Spinal cord (tissue), 10 donors: ENCODE measurements at places on chromosomes 6 and 20. TPM values are rescaled to one million over a fixed set of nuclear protein-coding genes. Genes with fewer than 3 reads are reported as not detected.
A peak's percentile ranks its signal among the peaks of the same experiment; 100 is the strongest.

GRCh38 chr6:163645560-163645959 is 231.0 kb downstream of the QKI start:
- H3K4me1 ChIP-seq = no peaks in the 10 kb centered on the region
- H3K27ac ChIP-seq = no peak overlapping the region
- no peak for DNase-seq

DNA sequence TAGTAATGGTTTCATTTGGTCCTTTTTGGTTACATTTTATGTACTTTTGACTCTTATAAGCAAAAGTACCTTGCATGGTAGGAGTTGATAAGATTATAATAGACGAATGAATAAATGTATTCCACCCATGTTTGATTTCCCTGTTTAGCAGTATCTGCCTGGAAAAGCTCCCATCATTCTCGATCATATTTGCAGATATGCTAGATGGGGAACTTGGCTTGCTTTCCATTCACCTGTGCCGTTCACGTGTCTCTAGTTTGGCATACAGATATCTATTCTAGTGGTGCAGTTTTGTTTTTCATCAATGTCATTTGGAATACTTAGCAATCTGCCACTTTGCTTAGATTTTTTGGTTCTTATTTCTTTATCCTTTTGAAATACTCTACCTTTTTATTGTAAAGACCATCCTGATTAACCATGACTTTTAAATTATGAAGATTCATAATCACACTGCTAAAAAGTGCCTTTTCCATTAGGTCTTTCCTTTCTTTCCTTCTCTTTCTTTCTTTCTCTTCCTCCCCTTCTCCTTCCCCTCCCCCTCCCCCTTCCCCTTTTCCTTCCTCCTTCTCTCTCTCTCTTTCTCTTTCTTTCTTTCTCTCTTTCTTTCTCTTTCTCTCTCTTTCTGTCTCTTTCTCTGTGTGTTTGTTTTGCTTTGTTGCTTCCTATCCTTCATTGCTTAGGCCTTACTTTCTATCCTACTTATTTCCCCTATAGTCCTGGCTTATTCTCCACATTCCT is 40.4 kb downstream of the ANKS1A start:
- no peaks in the 10 kb centered on the region for H3K36me3 ChIP-seq
- no peaks in the 10 kb centered on the region for H3K27me3 ChIP-seq
- H3K4me3 ChIP-seq = no peak overlapping the region
- no peak for DNase-seq
- H3K4me1 ChIP-seq = peaks cover 10% of the 10 kb centered on the region
- no peak overlapping the region for H3K27ac ChIP-seq

The SLC17A9 gene
- total RNA-seq = 0.69 TPM

The BPIFA1 gene
- total RNA-seq = not detected

DNA sequence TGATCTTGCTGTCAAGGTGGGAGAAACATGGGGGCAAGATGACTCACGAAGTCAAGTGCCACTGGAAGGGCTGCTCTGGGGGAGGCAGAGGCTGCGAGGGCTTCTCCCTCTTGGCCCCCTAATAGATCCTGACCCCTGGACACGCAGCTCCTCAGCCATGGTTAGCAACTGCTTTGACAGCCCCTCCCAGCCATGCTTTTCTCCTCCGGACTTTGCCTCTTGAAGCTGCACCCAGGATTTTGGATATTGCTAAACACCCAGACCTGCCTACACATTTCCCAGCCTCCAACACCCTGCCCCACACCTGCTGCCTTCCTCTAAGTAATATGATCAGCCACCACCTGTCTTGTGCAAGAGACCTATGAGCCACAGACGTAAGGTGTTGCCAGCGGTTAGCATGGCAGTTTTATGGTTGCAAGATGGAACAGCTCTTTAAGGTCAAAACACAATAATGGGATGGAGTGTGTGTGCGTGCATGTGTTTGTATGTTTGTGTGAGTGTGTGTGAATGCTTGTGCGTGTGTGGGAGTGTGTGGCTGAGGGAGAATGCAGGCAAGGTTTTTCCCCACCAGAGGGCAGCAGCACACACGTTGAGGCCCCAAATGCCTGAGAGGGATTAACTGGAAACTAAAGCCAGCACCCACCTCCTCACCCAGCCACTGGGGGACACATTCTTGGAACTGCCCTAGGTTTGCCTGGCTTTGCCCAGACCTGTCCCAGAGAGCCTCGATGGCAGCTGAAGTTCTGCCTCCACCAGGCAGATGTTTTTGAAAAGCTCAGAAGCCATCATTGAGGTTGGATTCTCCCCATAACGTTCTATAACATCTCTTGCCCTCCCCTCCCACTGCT is 2.5 kb downstream of the IP6K3 start:
- peak; percentile 90 for DNase-seq
- H3K36me3 ChIP-seq = no peaks in the 10 kb centered on the region
- H3K4me1 ChIP-seq = peaks cover 46% of the 10 kb centered on the region
- H3K27me3 ChIP-seq = no peaks in the 10 kb centered on the region
- H3K27ac ChIP-seq = no peak overlapping the region

DNA sequence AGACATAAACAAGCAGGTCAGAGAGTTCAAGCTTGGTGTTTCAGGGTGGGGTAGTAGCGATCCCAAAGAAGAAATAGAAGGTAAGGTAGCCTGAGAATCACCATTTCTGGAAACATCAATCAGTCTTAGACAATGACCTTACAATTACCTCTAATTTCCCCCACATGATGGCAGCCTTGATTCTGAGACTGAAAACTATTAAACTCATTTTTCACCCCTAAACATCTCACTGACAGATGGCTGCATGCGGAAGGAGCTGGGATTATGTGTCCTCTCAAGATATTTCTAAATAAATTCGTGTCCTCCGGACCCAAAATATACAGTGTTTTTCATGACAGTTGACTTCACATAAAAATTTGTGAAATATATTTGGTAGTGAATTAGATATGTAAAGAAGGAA is 61.0 kb downstream of the KIF6 start:
- no peaks in the 10 kb centered on the region for H3K4me1 ChIP-seq
- no peak overlapping the region for H3K4me3 ChIP-seq
- H3K36me3 ChIP-seq = no peaks in the 10 kb centered on the region
- no peak overlapping the region for H3K27ac ChIP-seq
- no peaks in the 10 kb centered on the region for H3K27me3 ChIP-seq
- DNase-seq = no peak

DNA sequence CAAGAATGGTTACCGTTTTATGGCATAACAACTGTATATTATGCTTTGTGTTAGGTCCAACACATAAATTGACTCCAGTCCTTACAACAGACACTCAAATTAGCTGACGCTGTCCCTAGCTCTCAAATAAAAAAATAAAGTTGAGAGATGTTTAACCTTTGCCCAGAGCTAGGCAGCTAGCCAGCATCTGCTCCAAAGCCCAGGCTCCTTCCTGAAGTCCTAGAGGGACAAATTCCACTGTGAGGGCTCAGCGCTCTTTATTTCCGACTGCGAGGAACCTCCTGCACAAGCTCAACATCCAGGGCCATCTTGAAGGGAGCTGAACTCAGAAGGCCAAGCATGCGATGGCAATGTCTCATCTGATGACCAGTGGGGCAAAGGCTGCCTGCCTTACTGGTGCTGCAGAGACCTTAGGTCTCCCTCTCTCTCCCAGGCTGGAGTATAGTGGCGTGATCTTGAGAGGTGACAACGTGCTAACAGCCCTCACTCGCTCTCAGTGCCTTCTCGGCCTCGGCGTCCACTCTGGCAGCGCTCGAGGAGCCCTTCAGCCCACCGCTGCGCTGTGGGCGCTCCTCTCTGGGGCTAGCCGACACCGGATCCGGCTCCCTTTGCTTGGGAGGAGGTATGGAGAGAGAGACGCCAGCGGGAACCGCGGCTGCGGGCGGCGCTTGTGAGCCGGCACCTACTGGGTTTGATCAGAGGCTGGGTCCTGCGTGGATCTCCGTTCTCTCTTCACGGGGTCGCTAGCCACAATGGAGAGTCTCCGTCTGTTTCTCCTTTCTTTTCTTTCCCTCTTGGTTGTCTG is 24.7 kb upstream of the GFOD1 start:
- no peak overlapping the region for H3K27ac ChIP-seq
- no peaks in the 10 kb centered on the region for H3K27me3 ChIP-seq
- H3K4me3 ChIP-seq = no peak overlapping the region
- no peaks in the 10 kb centered on the region for H3K4me1 ChIP-seq
- no peak for DNase-seq

DNA sequence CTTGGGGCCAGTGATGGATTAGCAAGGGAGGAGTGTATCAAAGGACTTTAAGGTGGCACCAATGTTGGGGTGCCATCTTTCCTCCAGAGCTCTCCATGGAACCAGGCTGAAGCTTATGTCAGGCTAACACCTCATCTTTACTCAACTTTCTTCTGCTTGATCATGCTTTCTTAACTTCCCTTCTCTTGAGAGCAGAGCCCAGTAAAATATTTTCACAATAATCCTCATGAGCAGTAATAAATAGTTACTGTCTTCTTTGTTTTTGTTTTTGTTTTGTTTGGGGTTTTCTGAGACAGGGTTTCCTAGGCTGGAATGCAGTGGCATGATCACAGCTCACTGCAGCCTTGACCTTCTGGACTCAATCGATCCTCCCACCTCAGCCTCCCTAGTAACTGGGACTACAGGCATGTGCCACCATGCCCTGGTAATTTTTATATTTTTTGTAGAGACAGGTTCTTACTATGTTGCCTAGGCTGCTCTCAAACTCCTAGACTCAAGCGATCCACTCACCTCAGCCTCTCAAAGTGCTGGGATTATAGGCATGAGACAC is 127.9 kb upstream of the TOP1 start:
- H3K4me1 ChIP-seq = no peaks in the 10 kb centered on the region
- no peak overlapping the region for H3K4me3 ChIP-seq
- DNase-seq = no peak
- H3K27ac ChIP-seq = no peak overlapping the region
- H3K27me3 ChIP-seq = no peaks in the 10 kb centered on the region

GRCh38 chr20:54194724-54195438 is 13.0 kb upstream of the PFDN4 start:
- no peaks in the 10 kb centered on the region for H3K4me1 ChIP-seq
- no peak for DNase-seq
- H3K27ac ChIP-seq = no peak overlapping the region
- no peaks in the 10 kb centered on the region for H3K36me3 ChIP-seq
- no peaks in the 10 kb centered on the region for H3K27me3 ChIP-seq

The BTN3A1 gene
- 27.2 TPM for total RNA-seq
